ENCODE measurements at places on chromosomes 6 and 20.

- DNase-seq, result no peak
Observed at GRCh38 chr6:139753198-139753861, 378.9 kb upstream of the CITED2 start.

GRCh38 chr6:108650781-108651180 lies 90.1 kb downstream of the FOXO3 start:
- DNase-seq, result no peak

DNA sequence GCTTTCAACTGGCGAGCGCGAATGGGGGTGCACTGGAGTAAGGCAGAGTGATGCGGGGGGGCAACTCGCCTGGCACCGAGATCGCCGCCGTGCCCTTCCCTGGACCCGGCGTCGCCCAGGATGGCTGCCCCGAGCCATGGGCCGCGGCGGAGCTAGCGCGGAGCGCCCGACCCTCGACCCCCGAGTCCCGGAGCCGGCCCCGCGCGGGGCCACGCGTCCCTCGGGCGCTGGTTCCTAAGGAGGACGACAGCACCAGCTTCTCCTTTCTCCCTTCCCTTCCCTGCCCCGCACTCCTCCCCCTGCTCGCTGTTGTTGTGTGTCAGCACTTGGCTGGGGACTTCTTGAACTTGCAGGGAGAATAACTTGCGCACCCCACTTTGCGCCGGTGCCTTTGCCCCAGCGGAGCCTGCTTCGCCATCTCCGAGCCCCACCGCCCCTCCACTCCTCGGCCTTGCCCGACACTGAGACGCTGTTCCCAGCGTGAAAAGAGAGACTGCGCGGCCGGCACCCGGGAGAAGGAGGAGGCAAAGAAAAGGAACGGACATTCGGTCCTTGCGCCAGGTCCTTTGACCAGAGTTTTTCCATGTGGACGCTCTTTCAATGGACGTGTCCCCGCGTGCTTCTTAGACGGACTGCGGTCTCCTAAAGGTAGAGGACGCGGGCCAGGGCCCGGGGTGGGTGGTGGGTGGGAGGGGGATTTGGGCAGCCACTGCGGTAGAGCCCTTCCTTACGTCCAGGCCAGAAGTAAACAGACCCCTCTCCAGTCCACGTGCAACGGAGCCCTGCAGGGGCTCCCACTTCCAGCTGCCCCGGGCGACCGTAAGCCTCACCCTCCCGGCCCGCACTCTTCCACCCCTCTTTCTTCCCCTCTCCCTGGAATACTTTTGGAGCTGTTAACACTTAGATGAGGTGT lies 998 bp downstream of the BMP2 start:
- DNase-seq, result no peak

GRCh38 chr6:145948328-145948727 lies 15.8 kb downstream of the SHPRH start:
- DNase-seq, result no peak

DNA sequence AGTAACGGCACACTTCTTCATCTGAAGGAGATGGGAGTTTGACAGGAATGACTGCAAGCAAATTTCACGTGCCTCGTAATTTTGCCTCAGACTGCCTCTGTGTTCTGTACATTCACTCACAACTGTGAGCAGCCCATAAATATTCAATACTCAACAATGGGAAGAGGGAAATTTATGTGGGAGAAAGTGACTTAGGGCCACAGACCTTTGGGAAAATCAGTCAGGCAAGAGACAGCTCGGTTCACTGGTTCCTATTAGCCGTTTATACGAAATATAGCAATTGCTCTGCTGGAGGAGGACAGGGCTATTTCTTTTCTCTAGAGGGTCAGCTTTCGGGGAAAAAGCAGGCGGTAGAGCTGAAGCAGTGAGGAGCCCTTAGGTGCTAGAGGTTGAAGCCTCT lies 28.0 kb downstream of the OPN5 start:
- no peak for DNase-seq

- no peak for DNase-seq
Observed at GRCh38 chr6:40347571-40348011, 239.6 kb downstream of the LRFN2 start.

- no peak for DNase-seq
Observed at GRCh38 chr20:43837856-43838702, 76.6 kb upstream of the TOX2 start.

DNA sequence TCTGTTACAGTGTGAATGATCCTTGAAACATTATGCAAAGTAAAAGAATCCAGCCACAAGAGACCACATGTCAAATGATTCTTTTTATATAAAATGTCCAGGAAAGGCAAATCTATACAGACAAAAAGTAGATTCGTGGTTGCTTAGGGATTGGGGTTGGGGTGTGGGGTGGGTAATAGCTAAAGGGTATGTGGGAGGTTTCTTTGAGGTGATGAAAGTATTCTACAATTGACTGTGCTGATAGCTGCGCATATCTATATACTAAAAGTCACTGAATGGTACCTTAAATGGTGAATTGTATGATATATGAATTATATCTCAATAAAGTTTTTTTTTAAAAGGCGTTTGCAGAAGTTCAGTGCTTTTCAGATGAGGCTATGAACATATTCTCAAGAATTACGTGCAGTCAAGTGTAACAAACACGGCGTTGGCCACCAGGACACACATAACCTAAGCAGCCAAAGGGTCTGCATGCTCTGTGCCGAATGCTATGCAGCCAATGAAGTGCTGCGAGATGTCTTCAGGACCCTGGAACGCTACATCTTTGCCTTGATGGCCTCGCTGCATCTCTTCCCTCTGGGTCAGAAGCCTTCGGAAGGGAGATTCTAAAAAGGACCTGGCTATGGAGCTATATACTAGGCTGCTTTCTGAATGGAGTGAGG lies 96.9 kb downstream of the SCML4 start:
- no peak for DNase-seq

Measured in stimulated activated CD4-positive, alpha-beta T cell treated with anti-CD3 and anti-CD28 coated beads, Interleukin-4, amount 100 ng/mL, for 24 hours (primary cell).